ENCODE measurements at places on chromosomes 6 and 20.

- no peak for DNase-seq
Observed at GRCh38 chr6:12058172-12058961, 46.3 kb downstream of the HIVEP1 start.

DNA sequence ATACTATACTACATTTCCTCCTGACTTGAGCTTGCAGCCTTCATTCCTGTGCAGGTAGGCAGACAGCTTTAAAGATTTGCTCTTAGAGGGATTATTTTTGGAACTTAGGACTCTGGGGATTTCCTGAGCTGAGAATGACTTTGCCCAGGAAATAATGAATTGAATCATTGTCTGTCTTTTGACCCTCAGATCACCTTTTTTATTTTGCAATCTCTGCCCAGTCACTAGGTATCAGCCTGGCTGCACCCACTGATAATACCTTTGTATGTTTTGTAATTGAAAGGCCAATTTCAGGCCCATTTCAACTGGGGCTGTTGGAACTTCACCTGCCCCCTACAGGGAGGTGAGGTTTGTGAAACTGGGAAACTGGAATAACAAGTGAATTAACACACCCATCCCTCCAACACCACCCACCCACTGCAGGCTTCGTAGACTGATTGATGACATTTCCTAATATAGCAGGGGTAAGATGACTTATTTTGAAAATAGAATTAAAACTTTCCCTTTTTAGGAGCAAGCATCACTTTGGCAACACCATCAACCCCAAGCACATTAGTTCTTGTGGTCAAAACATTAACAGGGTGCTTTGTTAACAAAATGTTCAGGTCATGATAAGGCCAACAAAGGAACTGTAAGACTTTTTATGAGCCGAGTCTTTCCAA, 157.1 kb upstream of the CENPW start:
- DNase-seq, result no peak

GRCh38 chr20:2204021-2204420, 91.8 kb upstream of the TGM3 start:
- DNase-seq, result no peak

GRCh38 chr6:43302126-43302525, 4.1 kb downstream of the SLC22A7 start:
- no peak for DNase-seq

GRCh38 chr20:49712646-49712995, 1.1 kb downstream of the B4GALT5 start:
- no peak for DNase-seq

- no peak for DNase-seq
Observed at GRCh38 chr6:140897349-140897748, 1235.4 kb upstream of the GJE1 start.

DNA sequence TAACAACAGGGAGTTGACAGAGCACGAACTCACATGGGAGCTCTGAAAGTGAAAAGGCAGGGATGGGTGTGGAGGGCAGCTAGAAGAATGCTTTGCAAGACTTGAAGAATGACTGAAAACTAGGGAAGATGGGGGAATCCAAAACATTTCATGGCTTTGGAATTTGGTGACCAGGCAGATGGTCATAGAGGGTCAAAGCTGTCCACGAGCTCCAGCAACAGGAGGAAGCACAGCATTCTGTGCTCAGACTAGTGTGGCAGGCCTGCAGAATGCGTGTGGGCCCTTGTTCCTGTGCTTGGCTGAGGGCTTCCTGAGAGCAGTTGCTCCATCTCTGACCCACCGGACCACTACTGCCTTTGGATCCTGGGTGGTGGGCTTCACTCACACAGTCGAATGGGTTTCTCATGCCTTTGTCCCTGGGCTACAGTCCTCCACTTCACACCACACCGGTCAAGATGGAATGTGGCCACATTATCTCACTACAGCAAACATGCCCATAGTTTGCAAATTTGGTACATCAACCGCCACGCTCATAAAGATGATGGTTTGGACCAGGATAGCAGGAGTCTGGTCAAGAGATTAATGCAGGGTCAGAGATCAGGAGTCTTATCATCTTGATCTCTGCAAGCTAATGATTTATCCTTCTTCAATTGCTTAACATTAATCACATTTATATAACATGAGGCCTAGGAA, 100.7 kb downstream of the SGK1 start:
- no peak for DNase-seq

- no peak for DNase-seq
Observed at GRCh38 chr6:141267420-141267819, 865.3 kb upstream of the GJE1 start.

GRCh38 chr6:76435174-76435573, 362.7 kb upstream of the IMPG1 start:
- no peak for DNase-seq

- DNase-seq, result no peak
Observed at GRCh38 chr6:111173341-111173740, 86.0 kb downstream of the SLC16A10 start.

GRCh38 chr6:78615430-78615904, 251.9 kb upstream of the IRAK1BP1 start:
- no peak for DNase-seq

GRCh38 chr20:62362590-62362940, 4.5 kb downstream of the LAMA5 start:
- DNase-seq, result no peak

DNA sequence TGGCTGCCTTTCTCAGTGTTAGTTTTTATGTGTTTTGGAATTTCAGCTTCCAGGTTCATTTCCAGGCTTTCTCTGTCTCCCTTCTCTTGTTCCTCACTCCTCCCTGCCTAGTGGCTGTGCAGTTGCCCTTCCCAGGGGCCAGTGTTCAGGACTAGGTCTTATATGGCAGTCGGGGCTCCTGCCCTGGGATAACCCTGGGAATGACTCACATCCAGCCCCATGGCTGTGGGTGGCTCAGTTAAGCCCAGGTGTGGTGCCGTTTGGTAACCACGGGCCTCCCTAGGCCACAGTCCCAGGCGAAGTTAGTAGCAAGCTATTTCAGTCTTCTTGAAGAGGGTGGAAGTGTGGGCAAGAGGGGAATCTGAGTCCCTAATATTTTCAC, 57.4 kb upstream of the DDR1 start:
- DNase-seq, result no peak

DNA sequence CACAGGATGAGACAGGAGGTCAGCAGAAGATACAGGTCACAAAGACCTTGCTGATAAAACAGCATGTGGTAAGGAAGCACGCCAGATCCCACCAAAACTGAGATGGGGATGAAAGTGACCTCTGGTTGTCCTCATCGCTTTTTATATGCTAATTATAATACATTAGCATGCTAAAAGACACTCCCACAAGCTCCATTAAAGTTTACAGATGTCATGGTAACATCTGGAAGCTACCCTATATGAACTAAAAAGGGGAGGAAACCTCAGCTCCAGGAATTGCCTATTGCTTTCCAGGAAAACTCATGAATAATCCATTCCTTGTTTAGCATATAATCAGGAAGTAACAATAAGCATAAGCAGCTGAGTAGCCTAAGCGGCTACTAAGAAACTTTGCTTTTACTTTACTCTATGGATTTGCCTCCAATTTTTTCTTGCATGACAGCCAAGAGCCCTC, 8.4 kb upstream of the RIN2 start:
- no peak for DNase-seq

DNA sequence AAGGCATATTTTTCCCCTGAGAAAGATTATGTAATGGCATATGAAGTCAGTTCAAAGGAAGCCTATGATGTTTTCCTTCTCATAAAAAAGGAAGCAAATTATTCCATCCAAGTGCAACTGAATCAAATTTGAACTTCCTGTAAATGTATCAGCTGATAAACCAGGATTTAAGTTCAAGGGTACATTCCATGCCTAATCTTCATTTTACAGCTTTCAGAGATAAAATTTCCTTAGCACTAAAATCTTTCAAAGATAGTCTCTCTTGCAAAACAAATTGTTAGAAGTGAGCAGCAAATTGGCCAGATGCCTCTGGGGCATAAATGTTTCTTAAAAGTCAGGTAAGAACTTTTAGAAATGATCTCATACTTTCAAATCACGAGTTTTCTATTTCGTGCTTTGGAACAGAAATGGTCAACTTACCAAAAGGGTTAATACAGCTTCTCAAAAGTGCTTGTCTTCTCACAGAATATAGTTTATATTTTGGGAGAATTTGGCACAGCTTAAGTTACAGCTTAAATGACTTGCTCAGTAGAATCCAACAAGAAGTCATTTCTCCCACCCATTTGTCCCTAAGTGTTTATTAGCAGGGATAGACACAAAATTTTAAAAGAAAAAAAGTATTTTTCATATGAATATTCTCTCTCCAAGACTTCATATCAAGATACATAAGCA, 2.7 kb upstream of the TCF21 start:
- DNase-seq, result no peak

DNA sequence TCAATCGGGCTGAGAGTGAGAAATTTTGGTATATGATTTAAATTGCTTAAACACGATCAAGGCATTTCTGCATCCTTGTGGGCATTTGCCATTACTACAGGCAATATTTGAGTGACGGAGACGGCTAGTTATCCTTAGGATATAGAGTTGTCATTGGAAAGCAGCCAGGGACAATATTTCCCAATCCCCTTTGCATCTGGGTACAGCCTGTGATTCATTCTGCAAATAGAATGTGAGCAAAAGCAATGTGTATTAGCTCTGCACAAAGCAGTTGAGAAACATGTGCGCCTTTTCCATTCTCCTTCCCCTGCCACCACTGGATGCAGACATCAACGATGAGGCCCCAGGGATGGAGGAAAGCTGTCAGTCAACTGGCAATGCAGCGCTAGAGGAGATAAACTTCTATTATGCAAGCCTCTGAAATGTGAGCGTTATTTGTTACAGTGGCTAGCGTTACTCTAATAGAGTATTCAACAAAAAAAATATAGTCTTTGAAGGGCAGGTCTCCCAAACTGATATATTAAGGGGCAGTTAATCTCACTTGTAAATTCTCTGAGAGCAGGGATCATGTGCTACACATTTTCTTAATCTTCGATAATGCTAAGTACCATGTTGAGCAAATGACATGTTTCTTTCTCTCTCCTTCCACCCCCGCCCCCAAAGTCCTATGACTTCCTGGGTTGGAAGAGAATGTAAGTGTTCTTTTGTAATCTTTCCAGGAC, 37.1 kb upstream of the NCOA3 start:
- no peak for DNase-seq

- DNase-seq, result no peak
Observed at GRCh38 chr6:23269436-23269835, 700.1 kb downstream of the HDGFL1 start.

DNA sequence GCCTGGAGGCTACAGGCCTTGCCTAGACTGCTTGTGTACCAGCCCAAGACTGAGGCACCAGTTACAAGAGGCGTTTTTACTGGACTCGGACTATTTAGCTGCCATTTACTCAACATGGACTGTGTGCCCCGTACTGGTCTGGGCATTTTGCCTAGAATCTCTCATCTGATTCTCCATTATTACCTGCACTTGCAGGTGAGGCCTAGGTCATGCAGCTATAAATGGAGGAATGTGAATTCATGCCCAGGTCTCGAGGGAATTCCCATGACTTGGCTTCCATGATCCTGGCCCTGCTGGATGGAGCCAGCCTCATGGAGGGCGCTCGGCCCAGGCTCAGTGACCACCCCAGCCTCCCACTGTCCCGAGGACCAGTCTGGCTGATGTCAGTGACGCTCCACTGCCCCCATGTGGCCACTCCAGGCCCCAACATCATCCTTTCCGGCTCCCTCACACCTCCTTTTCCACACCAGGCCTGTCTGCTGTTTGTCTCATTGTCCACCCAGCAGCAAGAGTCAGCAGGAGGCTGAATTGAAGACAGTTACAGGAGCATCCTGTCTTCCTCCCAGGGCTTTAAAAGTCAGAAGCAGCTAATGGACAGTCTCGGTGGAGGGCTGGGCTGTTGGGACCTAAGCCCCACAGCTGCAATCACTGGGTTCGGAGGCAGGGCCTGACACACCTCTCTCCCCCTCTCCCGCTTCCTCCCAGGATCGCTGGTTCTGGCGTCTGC, 8.7 kb downstream of the MMP24OS start:
- DNase-seq, result no peak

DNA sequence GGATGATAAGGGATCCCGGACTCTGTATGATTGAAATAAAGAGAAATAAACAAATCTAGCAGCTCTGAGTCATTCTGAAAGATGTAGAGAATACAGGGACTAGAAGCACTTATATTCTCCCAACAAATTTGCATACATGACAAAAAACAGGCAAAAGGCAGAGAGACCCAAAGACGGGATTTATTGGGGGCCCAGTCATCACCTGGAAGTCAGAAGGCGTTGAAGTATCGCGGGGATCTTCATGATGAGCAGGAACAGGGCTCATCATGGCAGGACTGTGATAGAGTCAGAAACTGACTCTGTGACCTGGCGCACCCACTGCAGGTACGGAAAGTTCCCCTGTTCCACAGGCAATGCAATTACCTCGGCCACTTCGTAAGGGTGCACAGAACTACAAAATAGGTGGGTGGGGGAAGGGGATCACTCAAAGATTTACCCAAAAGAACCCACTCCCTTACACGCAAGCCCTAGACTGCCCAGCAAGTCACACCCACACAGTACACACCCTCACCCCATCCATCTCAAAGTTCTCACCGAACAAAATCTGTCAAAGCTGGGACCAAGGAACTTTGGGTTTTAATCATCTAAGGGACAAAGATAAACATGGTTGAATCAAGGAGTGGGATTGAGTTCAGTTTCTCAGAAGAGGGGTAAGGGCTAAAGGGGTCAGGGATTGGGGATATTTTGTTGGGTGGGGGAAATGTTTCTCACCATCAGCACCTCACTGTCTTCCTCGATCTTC, 1.4 kb downstream of the CUTA start:
- DNase-seq, result no peak

DNA sequence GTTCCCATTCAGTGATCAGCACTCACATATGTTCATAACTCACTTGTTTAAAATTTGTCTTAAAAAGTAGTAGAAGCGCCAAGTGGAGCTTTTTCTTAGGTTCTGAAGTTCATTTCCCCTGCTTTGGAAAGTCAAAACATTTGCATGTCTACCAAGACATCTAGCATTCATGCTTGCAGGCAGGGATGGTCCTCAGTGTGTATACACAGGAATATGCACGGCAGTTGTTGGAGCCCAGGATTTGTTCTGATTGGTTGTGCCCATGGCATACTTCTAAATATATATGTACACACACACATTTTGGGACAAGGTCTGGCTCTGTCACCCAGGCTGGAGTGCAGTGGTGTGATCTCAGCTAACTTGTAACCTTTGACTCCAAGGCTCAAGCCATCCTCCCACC, 2.4 kb upstream of the GPX6 start:
- no peak for DNase-seq

GRCh38 chr6:34120953-34121675, 24.8 kb downstream of the GRM4 start:
- DNase-seq, result no peak

DNA sequence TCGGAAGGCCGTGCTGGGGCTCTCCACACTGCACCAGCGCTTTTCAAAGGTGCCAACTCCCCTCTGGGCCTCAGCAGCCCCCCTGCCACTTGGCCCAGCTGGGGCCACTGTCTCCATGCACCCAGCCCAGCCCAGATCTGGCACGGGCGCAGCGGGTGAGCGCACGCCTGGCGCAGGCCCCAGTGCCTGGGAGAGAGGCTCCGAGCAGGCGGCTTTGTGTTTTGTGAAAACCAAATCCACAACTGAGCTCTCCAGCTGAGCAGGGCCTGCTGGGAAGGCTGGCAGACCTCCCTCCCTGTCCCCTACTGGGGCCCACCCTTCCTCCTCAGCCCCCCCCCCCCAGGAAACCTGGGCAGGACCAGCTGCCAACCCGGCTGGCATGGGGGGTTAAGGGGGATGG, 17.0 kb downstream of the MDGA1 start:
- DNase-seq, result no peak
